ENCODE measurements at places on chromosomes 7 and 10.

DNA sequence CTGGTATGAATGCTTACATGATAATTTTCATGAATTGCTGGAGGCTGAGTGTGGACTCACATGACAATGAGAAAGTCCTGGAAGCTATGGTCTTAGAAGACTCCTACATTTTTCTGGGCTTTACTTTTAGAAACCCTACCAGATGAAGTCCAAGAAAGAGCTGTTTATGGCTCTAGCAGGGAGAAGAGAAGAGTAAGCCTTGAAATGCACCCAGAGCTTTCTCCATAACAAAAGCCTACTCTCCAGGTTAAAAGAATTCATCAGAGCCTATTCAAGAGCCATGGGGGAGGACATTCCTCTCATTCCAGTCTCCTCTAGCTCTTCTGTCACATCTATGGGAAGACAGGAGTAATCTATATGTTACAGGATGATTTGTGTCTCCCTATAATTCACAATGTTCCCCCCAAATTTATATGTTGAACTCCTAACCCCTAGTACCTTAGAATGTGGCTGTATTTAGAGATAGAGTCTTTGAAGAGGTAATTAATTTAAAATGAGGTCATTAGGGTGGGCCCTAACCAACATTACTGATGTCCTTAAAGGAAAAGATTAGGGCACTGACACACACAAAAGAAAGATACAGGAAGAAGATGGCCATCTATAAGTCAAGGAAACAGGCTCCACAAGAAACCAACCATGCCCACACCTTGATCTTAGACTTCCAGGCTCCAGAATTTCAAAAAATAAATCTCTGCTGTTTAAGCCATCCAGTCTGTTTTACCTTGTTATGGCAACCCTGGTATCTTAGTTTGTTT, 193.8 kb upstream of the PTER start:
- DNase-seq: no peak

DNA sequence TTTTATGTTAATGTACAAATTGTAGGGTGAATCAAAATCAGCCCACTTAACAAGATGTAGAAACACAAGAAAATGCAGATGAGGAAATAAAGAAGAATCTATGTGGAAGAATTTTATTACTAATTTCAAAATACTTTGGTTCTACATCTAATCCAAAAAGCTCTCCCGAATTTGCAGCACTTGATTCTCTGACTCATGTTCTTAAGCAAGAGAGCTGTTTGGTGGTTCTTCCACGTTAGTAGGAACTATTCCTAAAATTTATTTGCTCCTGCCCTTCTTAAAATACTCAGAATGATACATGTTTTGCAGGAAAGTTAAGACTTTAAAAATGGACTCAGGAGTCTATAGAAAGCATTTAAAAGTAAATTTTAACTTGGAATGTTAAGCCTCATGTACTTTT, 91.8 kb downstream of the ZMYND11 start:
- DNase-seq: no peak

- DNase-seq: no peak
Measured at GRCh38 chr7:130752424-130752823, 18.4 kb upstream of the KLF14 start.

GRCh38 chr7:159328096-159328495, 183.4 kb upstream of the VIPR2 start:
- DNase-seq: no peak

GRCh38 chr7:4015371-4015770, 666.7 kb upstream of the FOXK1 start:
- no peak for DNase-seq
